ENCODE measurements at places on chromosomes 12 and 14.

- no peak overlapping the region for H3K27ac ChIP-seq
- DNase-seq = no peak
- H3K27me3 ChIP-seq = peaks cover 2% of the 10 kb centered on the region
- H3K4me3 ChIP-seq = no peak overlapping the region
- no peaks in the 10 kb centered on the region for H3K36me3 ChIP-seq
- H3K4me1 ChIP-seq = peaks cover 21% of the 10 kb centered on the region
These were observed 206.7 kb upstream of the PWP1 start for GRCh38 chr12:107478881-107479280.

GRCh38 chr12:89968151-89968700 is 259.6 kb upstream of the ATP2B1 start:
- peaks cover 4% of the 10 kb centered on the region for H3K4me1 ChIP-seq
- no peaks in the 10 kb centered on the region for H3K27me3 ChIP-seq
- H3K27ac ChIP-seq = no peak overlapping the region
- H3K36me3 ChIP-seq = no peaks in the 10 kb centered on the region
- DNase-seq = no peak

DNA sequence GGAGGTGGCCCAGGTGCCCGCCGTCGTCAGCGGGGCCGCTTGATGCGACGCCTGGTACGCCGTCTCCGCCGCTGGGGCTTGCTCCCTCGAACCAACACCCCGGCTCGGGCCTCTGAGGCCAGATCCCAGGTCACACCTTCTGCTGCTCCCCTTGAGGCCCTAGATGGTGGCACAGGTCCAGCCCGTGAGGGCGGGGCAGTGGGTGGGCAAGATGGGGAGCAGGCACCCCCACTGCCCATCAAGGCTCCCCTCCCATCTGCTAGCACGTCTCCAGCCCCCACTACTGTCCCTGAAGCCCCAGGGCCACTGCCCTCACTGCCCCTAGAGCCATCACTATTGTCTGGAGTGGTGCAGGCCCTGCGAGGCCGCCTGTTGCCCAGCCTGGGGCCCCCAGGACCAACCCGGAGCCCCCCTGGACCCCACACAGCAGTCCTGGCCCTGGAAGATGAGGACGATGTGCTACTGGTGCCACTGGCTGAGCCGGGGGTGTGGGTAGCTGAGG is 5.5 kb downstream of the LRP10 start:
- no peak overlapping the region for H3K27ac ChIP-seq
- DNase-seq = no peak
- no peak overlapping the region for H3K4me3 ChIP-seq

DNA sequence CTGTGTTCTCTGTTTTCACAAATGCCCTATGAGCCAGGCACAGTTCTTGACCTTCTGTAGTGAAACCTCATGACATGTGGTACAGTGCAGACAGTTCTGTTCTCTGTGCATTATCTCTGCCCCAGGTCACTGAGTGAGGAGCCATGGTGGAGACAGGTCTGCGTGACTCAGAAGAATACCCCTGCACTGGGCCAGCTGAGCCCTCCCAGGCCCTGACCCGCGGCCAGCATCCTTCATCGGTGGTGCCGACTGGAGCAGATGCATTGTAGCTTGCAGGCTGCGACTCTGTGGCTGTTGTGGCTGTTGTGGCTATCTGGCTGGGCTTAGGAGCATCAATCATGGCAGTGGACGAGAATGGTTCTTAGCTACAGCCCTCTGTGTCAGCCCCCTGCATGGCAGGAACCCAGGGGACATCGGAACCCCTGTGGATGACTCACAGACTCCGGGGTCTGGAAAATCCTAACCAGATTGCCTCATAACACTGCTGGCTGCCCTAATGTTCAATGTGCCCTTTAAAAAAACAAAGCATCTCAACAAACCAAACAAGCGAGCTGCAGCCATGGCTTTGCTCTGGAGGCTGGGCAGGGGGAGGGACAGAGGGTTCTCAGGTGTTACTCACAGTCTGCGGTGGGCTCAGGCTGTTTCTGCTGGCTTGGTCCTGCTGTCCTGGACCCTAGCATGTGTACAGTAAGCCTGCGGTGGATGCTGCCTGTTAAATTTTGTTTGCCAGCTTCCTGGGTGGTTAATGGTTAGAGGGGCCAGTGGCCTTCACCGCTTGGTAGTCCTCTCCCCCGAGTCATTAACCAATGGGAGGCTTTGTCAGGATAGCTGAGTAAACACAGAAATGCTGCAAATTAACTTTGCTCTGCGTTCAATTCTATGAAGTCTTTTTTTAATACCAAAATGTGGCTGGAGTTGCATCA is at the start of gene SERPINA6:
Gene SERPINA6 (minus strand): TSS at position 689 of the 923 bp plus-strand sequence. CDS start 8,688 bp downstream, outside the sequence.
- no peak within 1 kb of the TSS for H3K4me3 ChIP-seq
- no peaks in the 10 kb centered on the region for H3K36me3 ChIP-seq
- no peak within 1 kb of the TSS for H3K27ac ChIP-seq
- H3K4me1 ChIP-seq = no peaks in the 10 kb centered on the region

- peak within 1 kb of the TSS; percentile 85 for H3K27ac ChIP-seq
- H3K36me3 ChIP-seq = peaks cover 4% of the 10 kb centered on the region
- H3K4me1 ChIP-seq = peaks cover 79% of the 10 kb centered on the region
- peak; percentile 80 for DNase-seq
- H3K27me3 ChIP-seq = no peaks in the 10 kb centered on the region
These were observed at the start of gene GALNT6 for GRCh38 chr12:51391283-51392123. GALNT6 (minus strand) TSS chr12:51391406; CDS start chr12:51379781, 11,625 bp downstream.

DNA sequence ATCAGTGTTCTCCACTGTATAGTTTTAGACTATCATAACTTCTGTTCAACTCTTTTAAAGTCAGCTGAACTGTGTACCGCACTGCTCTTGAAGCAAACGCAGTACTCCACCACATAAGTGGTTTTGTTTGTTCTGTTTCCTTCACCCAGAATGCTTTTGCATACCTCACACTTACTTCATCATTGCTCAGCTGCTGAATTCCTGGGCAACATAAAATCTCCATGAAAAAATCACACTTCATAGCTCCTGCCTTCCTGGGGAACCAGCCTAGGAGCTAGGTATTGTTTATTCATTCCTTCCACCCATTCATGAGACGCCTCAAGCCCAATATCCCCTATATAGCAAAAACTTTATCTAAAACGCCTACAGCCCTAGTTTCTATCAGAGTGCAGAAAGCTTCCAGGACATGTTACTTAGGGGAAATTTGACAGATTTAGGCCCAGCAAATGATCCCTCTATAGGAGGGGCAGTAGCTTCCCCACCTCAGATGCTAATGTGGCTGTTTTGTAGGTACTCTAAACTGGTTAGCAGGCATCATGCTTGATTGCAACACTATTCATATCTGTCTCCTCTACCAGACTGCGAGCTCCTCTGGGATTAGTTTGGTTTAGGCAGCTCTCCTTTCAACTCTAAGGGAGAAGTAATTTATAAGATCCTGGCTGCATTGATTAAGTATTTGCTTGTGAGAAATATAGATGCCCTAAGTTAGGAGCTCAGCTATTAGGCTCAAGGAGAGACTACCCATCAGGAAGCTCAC is 44.5 kb downstream of the LRRC9 start:
- peak overlapping the region; percentile 86 for H3K4me3 ChIP-seq
- no peaks in the 10 kb centered on the region for H3K36me3 ChIP-seq
- peaks cover 14% of the 10 kb centered on the region for H3K4me1 ChIP-seq

GRCh38 chr14:104322531-104323366 is 184.4 kb downstream of the KIF26A start:
- H3K27me3 ChIP-seq = peaks cover 7% of the 10 kb centered on the region
- no peaks in the 10 kb centered on the region for H3K4me1 ChIP-seq
- no peak overlapping the region for H3K4me3 ChIP-seq
- no peak overlapping the region for H3K27ac ChIP-seq
- DNase-seq = no peak

- H3K36me3 ChIP-seq = peaks cover 3% of the 10 kb centered on the region
- no peaks in the 10 kb centered on the region for H3K27me3 ChIP-seq
- H3K27ac ChIP-seq = no peak overlapping the region
- H3K4me3 ChIP-seq = no peak overlapping the region
- peaks cover 26% of the 10 kb centered on the region for H3K4me1 ChIP-seq
These were observed 22.9 kb downstream of the PROX2 start for GRCh38 chr14:74852922-74853530.

GRCh38 chr12:66921151-66921550 is 242.3 kb upstream of the GRIP1 start:
- DNase-seq = no peak
- no peaks in the 10 kb centered on the region for H3K4me1 ChIP-seq
- H3K4me3 ChIP-seq = no peak overlapping the region

DNA sequence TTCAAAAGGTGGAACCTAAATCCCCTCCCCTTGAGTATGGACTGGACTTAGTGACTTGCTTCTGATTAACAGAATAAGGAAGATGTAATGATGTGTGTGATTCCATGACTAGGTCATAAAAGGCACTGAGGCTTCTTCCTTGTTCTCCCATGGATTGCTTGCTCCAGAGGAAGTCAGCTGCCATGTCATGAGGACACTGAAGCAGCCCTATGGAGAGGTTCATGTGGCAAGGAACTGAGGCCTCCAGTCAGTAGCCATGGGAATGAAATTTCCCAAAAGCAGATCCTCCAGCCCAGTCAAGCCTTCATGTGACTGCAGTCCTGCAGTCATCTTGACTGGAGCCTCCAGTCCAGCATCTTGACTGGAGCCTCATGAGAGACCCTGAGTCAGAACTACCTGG is 10.7 kb downstream of the TMBIM4 start:
- H3K4me1 ChIP-seq = peaks cover 55% of the 10 kb centered on the region
- DNase-seq = no peak
- no peak overlapping the region for H3K27ac ChIP-seq

- no peaks in the 10 kb centered on the region for H3K36me3 ChIP-seq
- no peaks in the 10 kb centered on the region for H3K4me1 ChIP-seq
- DNase-seq = no peak
- H3K4me3 ChIP-seq = no peak overlapping the region
- no peak overlapping the region for H3K27ac ChIP-seq
- no peaks in the 10 kb centered on the region for H3K27me3 ChIP-seq
These were observed 145.0 kb downstream of the RIMBP2 start for GRCh38 chr12:130571089-130571488.

- peaks cover 2% of the 10 kb centered on the region for H3K4me1 ChIP-seq
- H3K36me3 ChIP-seq = peaks cover 68% of the 10 kb centered on the region
- no peaks in the 10 kb centered on the region for H3K27me3 ChIP-seq
- DNase-seq = peak; percentile 25
These were observed 8.7 kb downstream of the NGDN start for GRCh38 chr14:23478109-23478759.

- no peak overlapping the region for H3K4me3 ChIP-seq
- no peaks in the 10 kb centered on the region for H3K36me3 ChIP-seq
These were observed 4.1 kb upstream of the SERPINA1 start for GRCh38 chr14:94392510-94392935.

- H3K4me3 ChIP-seq = no peak overlapping the region
- no peaks in the 10 kb centered on the region for H3K4me1 ChIP-seq
- H3K36me3 ChIP-seq = no peaks in the 10 kb centered on the region
- no peak overlapping the region for H3K27ac ChIP-seq
These were observed 290.7 kb downstream of the NPAS3 start for GRCh38 chr14:33229269-33229929.

GRCh38 chr14:29759521-29760340 is 167.9 kb downstream of the PRKD1 start:
- H3K27ac ChIP-seq = no peak overlapping the region
- DNase-seq = no peak
- no peak overlapping the region for H3K4me3 ChIP-seq
- peaks cover 6% of the 10 kb centered on the region for H3K4me1 ChIP-seq

DNA sequence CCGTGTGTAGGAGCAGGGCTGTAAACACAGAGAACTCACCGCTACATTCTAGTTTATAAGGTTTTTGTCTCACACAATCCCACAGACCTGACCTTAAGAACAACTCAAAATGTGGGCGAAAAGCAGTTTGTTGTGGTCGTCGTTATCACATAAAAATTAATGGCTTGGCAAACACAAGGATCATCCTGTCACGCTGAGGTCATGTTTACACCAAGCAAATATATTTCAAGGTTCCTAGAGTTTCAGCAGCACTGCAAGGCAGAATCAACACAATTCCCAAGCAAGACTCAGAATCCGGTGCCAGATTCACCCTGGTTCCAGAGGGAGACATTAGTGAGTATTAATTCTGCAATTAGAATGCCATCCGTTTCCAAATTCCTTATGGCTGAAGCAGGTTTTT is 30.1 kb upstream of the MAP1LC3B2 start:
- peaks cover 4% of the 10 kb centered on the region for H3K36me3 ChIP-seq
- H3K4me3 ChIP-seq = no peak overlapping the region
- no peak overlapping the region for H3K27ac ChIP-seq
- H3K4me1 ChIP-seq = peaks cover 14% of the 10 kb centered on the region
- DNase-seq = no peak
- no peaks in the 10 kb centered on the region for H3K27me3 ChIP-seq

- DNase-seq = no peak
- H3K27me3 ChIP-seq = no peaks in the 10 kb centered on the region
- H3K27ac ChIP-seq = no peak overlapping the region
- no peaks in the 10 kb centered on the region for H3K4me1 ChIP-seq
- peaks cover 30% of the 10 kb centered on the region for H3K36me3 ChIP-seq
These were observed 35.7 kb downstream of the MRPL42 start for GRCh38 chr12:93502802-93503623.

- no peaks in the 10 kb centered on the region for H3K4me1 ChIP-seq
- H3K27me3 ChIP-seq = no peaks in the 10 kb centered on the region
- no peak for DNase-seq
- H3K36me3 ChIP-seq = no peaks in the 10 kb centered on the region
- no peak overlapping the region for H3K27ac ChIP-seq
- no peak overlapping the region for H3K4me3 ChIP-seq
These were observed 440.8 kb downstream of the EGLN3 start for GRCh38 chr14:33510063-33510481.

DNA sequence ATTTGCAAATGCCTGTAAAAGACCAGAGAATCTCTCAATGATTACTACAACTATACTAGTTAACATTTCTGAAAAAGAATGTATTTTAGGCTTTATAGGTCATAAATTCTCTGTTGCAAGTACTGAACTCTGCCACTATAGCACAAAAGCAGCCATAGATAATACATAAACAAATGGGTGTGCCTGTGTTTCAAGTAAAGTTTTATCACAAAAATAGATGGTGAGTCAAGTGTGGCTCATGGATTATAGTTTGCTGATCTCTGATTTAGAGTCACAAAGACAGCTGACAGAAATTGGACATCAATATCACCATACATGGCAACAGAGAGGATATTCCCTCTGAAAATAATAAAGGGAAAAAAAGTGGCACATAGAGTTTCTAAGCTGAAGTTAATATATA is 68.1 kb downstream of the FSCB start:
- H3K4me3 ChIP-seq = no peak overlapping the region
- H3K4me1 ChIP-seq = no peaks in the 10 kb centered on the region
- H3K36me3 ChIP-seq = no peaks in the 10 kb centered on the region
- no peaks in the 10 kb centered on the region for H3K27me3 ChIP-seq
- no peak for DNase-seq

GRCh38 chr12:103929784-103930033 is 501 bp upstream of the HSP90B1 start:
- DNase-seq = no peak
- H3K27ac ChIP-seq = peak overlapping the region; percentile 97
- H3K27me3 ChIP-seq = no peaks in the 10 kb centered on the region
- H3K4me3 ChIP-seq = peak overlapping the region; percentile 89
- peaks cover 68% of the 10 kb centered on the region for H3K4me1 ChIP-seq
- H3K36me3 ChIP-seq = peaks cover 51% of the 10 kb centered on the region

- H3K36me3 ChIP-seq = no peaks in the 10 kb centered on the region
- H3K4me3 ChIP-seq = no peak overlapping the region
- DNase-seq = no peak
- peaks cover 38% of the 10 kb centered on the region for H3K4me1 ChIP-seq
- H3K27me3 ChIP-seq = no peaks in the 10 kb centered on the region
These were observed 7.8 kb downstream of the RNASE1 start for GRCh38 chr14:20794644-20795369.

GRCh38 chr14:36510078-36510799 is 9.8 kb downstream of the NKX2-1 start:
- DNase-seq = no peak
- no peak overlapping the region for H3K4me3 ChIP-seq
- no peak overlapping the region for H3K27ac ChIP-seq
- peaks cover 5% of the 10 kb centered on the region for H3K4me1 ChIP-seq
- H3K36me3 ChIP-seq = no peaks in the 10 kb centered on the region

- no peaks in the 10 kb centered on the region for H3K4me1 ChIP-seq
- H3K27ac ChIP-seq = no peak within 1 kb of the TSS
- no peaks in the 10 kb centered on the region for H3K27me3 ChIP-seq
- no peaks in the 10 kb centered on the region for H3K36me3 ChIP-seq
- no peak for DNase-seq
These were observed at the start of gene RPL10L for GRCh38 chr14:46651526-46652144. RPL10L (minus strand) TSS chr14:46651781; CDS start chr14:46651736, 45 bp downstream.

Measured in activated B cell treated with CpG ODN at 0.5 μM for 24 hours (primary cell).